ENCODE measurements at places on chromosomes 16 and 17.

DNA sequence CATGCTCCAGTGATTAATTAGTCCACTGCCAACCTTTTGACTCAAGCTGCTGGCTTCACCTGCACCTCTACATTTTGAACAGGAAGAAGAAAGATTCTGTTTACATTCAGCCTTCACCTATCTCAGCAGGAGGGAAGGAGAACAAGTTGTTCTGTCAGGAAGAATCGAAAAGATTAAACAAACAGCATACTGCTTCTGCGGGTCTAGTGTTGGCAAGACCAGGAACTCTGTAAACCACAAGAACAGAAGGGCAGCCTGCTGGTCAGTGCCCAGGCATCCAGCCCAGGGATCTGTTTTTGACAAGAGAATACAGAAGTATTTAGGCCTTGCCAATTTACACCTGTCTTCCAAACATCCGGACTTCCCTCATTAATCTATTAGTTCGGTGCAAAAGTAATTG lies 189.7 kb downstream of the CHD9NB start:
- DNase-seq: no peak

DNA sequence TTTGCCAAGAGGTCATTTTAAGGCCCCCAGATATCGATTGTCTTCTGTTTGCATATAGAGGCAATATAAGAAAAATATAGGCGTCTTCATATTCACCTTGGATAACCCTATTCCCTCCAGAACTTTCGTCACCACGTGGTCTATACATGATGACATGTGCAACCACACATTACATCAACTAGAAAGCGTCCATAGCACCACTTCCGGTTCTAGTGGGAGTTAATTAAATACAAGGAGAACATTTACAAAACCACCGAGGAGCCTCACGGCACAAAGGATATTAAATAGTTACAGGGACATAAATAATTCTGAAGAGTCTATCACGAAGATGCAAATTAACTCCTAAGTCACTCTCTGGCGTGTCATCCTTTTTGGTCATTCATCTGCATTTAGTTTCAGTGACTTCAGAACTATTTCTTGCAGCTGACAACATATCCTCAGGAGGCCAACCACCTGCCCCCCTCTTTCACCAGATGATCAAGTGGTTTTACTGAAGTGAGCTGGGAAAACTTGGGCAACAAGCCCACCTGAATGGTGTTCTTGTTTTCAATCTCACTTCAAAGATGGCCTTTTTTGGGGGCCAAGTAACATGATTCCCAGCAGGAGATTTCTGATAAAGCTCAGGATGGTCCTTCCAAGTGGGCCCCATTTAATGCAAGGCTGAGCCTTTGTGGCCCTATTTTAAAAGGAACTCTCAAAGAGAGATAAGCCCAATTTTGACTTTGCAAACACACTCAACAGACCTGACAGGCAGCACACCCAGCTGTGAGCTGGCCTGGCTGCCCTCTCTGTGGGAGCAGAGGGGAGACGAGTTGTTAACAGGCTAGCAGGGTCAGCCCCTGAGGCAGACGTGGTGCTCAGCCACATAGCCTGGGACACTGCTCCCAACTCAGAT lies 15.3 kb downstream of the CMTM3 start:
- DNase-seq: no peak

- DNase-seq: no peak
Observed at GRCh38 chr16:65908568-65908967, 457.9 kb upstream of the CDH5 start.

DNA sequence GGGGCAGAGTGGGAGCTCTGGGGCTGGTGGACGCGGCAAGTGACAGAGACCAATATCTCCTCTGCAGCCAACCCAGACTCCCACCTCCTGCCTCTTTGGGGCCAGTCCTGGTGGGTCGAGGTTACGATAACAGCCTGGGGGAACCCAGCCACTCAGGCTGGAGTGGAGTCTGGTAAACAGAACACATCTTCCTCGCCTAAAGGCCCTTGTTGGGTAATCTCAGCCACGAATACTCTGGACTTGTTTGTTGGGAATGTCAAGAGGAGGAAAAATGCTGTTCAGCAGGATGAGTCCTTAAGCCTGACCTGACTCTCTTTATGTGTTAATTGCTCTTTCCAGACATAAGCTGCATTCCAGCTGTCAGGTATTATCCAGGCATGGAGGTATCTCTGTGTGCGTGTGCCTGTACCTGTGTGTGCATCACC lies 8.0 kb upstream of the SPNS2 start:
- DNase-seq: no peak

GRCh38 chr17:19270704-19271611 lies 33.8 kb downstream of the EPN2 start:
- DNase-seq: no peak

GRCh38 chr16:88393571-88393970 lies 10.8 kb downstream of the ZNF469 start:
- DNase-seq: no peak

All from activated CD4-positive, alpha-beta T cell treated with anti-CD3 and anti-CD28 coated beads for 24 hours (primary cell).